Chondrocyte (in vitro differentiated cells): ENCODE measurements at places on chromosomes 6 and 20. TPM values are rescaled to one million over a fixed set of nuclear protein-coding genes. Genes with fewer than 3 reads are reported as not detected.

- H3K27me3 ChIP-seq: peaks cover 8% of the 10 kb centered on the region
- no peak overlapping the region for H3K27ac ChIP-seq
- H3K4me3 ChIP-seq: no peak overlapping the region
- DNase-seq: no peak
Observed at GRCh38 chr6:137259349-137259748, 40.2 kb upstream of the IFNGR1 start.

- no peak for DNase-seq
- H3K36me3 ChIP-seq: no peaks in the 10 kb centered on the region
- H3K4me1 ChIP-seq: no peaks in the 10 kb centered on the region
- no peak overlapping the region for H3K4me3 ChIP-seq
- no peak overlapping the region for H3K27ac ChIP-seq
Observed at GRCh38 chr20:21618759-21619416, 86.6 kb upstream of the PAX1 start.

GRCh38 chr6:151160929-151161757 is 78.6 kb upstream of the AKAP12 start:
- peaks cover 13% of the 10 kb centered on the region for H3K4me1 ChIP-seq
- no peaks in the 10 kb centered on the region for H3K36me3 ChIP-seq
- DNase-seq: no peak
- no peaks in the 10 kb centered on the region for H3K27me3 ChIP-seq

GRCh38 chr6:167452338-167453081 is 127.6 kb downstream of the TTLL2 start:
- H3K4me1 ChIP-seq: no peaks in the 10 kb centered on the region
- no peak for DNase-seq
- peaks cover 11% of the 10 kb centered on the region for H3K27me3 ChIP-seq
- H3K36me3 ChIP-seq: no peaks in the 10 kb centered on the region
- H3K27ac ChIP-seq: no peak overlapping the region

DNA sequence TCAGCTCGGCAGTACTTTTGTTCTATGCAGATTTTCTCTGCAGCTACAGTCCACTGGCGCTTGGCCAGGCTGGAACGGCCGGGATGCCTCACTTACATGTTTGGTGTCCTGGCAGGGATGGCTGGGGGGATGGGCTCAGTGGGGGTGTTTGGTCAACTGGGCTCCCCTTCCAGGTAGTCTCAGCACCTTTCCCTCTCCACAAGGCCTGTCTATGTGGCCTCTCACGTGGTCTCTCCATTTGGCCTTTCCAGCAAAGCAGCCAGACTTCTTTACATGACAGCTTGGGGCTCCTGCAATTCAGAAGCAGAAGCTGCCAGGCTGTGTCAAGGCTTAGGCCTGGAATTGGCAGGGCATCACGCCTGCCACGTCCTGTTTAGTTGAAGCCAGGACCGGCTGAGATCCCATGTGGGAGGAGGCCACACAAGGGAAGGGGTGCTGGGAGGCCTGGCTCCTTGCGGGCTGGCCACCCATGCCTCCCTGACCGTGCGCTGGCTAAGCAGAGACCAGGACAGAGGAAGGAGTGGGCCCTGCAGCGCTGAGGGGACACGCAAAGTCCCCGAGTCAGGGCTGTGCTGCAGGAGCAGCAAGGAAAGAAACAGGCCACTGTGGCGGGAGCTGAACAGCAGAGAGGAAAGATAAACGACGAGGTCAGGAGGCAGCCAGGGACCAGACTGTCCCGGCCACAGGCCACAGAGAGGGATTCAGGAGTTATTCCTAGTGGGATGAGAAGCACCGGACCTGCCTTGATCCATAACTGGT is 38.9 kb downstream of the MGME1 start:
- peaks cover 26% of the 10 kb centered on the region for H3K4me1 ChIP-seq
- H3K36me3 ChIP-seq: no peaks in the 10 kb centered on the region
- DNase-seq: no peak
- no peak overlapping the region for H3K4me3 ChIP-seq
- no peaks in the 10 kb centered on the region for H3K27me3 ChIP-seq

GRCh38 chr6:17392978-17393891 is at the start of gene CAP2:
Gene CAP2 (plus strand): TSS chr6:17393595. CDS start chr6:17421556, 27,961 bp downstream.
- DNase-seq: peak; percentile 92
- peak within 1 kb of the TSS; percentile 89 for H3K4me3 ChIP-seq
- H3K27ac ChIP-seq: peak within 1 kb of the TSS; percentile 99
- peaks cover 9% of the 10 kb centered on the region for H3K36me3 ChIP-seq
- H3K27me3 ChIP-seq: no peaks in the 10 kb centered on the region

DNA sequence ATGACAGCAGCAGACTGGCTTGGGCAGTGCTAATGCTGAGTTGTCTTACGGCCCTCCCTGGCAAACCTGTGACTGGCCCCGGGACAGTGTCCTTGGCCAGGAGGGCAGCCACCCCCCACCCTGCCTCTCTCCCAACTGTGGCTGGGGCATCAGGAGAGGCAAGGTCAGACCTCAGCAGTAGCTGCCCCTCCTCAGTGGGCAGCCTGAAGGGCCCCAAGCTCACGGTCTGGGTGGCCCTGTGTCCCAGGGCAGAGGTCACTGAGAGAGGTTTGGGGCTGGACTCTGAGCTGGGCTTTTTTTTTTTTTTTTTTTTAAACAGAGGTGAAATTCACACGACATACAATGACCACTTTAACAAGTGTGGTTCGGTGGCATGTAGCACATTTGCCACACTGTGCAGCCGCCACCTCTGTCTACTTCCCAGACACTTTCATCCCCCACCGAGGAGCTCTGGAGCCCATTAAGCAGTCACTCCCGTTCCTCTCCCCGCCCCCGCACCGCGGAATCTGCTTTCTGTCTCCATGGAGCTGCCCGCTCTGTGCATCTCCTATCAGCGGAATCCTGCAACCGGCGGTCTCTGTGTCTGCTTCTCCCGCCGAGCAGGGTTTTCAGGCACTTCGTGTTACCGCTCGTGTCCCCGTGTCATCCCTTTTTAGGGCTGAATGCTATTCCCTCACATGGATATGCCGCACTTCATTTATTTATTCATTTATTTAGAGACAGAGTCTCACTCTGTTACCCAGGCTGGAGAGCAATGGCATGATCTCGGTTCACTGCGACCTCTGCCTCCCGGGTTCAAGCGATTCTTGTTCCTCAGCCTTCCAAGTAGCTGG is 67.9 kb upstream of the GATA5 start:
- H3K27ac ChIP-seq: no peak overlapping the region
- H3K27me3 ChIP-seq: peaks cover 19% of the 10 kb centered on the region
- no peaks in the 10 kb centered on the region for H3K4me1 ChIP-seq
- DNase-seq: no peak
- no peak overlapping the region for H3K4me3 ChIP-seq

GRCh38 chr6:121086876-121087275 is 247.4 kb downstream of the TBC1D32 start:
- no peak overlapping the region for H3K27ac ChIP-seq
- H3K4me1 ChIP-seq: no peaks in the 10 kb centered on the region
- H3K36me3 ChIP-seq: no peaks in the 10 kb centered on the region
- H3K4me3 ChIP-seq: no peak overlapping the region

DNA sequence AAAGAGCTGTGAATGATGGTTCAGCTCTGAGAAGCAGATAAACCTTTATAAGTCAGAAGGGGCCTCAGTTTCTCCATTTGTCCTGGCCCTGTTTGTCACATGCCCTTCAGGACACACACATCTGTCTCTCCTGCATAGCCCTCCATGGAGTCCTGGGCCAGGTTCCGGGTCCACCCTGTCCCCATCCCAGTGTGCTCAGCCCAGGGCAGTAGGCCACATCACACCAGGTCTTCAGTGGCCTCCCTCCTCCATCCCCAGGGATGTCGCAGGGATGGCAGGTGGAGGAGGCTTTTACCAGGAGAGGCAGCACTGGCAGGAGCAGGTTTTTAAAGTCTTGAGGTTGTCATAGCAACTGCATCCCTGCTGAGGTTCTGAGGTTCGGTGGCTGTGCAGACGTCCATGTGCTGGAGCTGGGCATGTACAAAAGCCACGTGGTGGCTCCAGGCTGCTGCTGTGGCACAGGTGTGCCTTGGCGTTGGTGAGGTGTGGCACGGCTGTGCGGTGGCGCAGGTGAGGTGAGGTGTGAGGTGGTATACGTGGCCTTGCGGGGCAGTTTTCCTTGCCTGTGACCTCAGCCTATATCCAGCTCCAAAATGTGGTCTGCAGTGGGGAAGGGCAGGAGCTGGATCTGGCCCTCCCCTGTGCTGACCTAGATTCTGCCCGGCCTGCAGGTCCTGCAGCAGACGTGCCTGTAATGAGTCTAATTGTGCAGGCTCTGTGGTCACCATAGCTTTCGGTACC is 8.0 kb upstream of the NPBWR2 start:
- H3K36me3 ChIP-seq: no peaks in the 10 kb centered on the region
- H3K4me1 ChIP-seq: peaks cover 4% of the 10 kb centered on the region
- no peak overlapping the region for H3K4me3 ChIP-seq
- no peak overlapping the region for H3K27ac ChIP-seq
- H3K27me3 ChIP-seq: no peaks in the 10 kb centered on the region

DNA sequence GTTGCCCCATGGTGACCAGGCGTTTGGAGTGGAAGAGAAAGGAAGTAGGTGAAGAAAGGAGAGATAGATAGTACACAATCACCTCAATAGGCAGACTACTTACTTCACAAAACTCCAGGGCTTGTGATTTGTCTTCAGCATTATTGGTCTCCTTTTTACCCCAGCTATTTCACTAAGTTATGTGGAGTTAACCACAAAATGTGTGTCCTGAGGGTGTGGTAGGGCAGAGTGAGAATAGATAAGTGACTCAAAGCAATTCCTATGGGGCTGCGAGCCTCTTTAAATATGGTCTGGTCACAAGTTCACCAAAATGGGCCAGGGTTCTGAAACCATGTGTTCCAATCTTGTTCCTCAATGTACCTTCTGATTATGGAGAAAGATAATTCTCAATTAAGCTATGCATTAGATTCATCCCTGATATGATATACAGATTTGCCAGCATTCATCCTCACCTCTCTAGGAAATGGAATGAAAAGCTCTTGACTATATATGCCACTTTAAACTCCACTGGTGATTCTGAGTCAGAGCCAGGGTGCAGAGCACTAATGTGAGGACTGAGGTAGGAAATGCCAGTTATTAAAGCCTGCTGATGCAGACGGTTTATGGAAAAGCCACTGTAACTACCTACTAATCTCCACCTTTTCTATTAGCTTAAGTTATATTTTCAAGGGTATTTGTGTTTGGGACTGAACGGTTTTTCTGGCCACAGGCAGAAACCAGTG is 310.6 kb upstream of the MANEA start:
- H3K27me3 ChIP-seq: peaks cover 3% of the 10 kb centered on the region
- no peak overlapping the region for H3K4me3 ChIP-seq
- H3K36me3 ChIP-seq: no peaks in the 10 kb centered on the region
- H3K4me1 ChIP-seq: peaks cover 7% of the 10 kb centered on the region
- DNase-seq: no peak
- H3K27ac ChIP-seq: no peak overlapping the region

The SYNDIG1 gene
- total RNA-seq: 5.6 to 16.4 TPM (median 6.1 TPM) in 3 replicates

The NELFE gene
- total RNA-seq: 43.5 to 59.3 TPM (median 50.6 TPM) in 3 replicates

The NKX2-2 gene
- total RNA-seq: not detected in 3 replicates

The LPA gene
- total RNA-seq: 0.31 TPM in 1 of 3 replicates, not detected in the others

The KIAA0408 gene
- 0.45 to 1.2 TPM in 2 of 3 replicates, not detected in the other for total RNA-seq

The THBS2 gene
- total RNA-seq: 1,244 to 1,906 TPM (median 1,285 TPM) in 3 replicates

The TOMM6 gene
- 96.1 to 129 TPM (median 97.6 TPM) in 3 replicates for total RNA-seq

The MYH7B gene
- 0.30 to 0.64 TPM in 2 of 3 replicates, not detected in the other for total RNA-seq
